ENCODE measurements at places on chromosomes 4 and X.

DNA sequence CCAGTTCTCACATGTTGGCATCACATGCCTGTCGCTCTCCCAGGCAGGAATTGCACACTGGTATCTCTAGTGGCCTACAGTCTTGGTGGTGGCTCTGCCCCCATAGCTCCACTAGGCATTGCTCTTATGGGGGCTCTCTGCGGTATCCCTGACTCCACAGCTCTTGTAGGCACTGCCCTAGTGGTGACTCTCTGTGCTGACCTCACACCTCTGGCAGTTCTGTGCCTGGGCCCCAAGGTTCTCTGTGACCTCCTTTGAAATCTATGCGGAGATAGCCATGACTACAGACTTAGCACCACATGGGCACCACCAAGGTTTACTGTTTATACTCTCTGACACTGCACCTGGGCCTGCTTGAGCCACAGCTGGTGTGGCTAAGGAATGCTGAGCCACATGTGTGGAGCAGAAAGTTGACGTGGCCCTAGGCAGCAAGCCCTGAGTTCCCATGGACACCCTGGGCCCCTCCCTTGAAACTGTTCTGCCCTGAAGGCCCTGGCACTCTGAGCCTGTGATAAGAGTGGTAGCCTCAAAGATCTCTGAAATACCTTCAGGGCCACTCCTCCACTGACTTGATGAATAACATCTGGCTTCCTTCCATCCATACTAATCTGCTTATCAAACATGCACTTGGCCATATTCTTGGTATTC, 8.0 kb downstream of the SLC9B1 start:
- DNase-seq, result no peak

GRCh38 chrX:21225643-21226042, 148.6 kb upstream of the CNKSR2 start:
- no peak for DNase-seq

- no peak for DNase-seq
These were observed 167.9 kb downstream of the SMIM20 start for GRCh38 chr4:26081795-26082498.

DNA sequence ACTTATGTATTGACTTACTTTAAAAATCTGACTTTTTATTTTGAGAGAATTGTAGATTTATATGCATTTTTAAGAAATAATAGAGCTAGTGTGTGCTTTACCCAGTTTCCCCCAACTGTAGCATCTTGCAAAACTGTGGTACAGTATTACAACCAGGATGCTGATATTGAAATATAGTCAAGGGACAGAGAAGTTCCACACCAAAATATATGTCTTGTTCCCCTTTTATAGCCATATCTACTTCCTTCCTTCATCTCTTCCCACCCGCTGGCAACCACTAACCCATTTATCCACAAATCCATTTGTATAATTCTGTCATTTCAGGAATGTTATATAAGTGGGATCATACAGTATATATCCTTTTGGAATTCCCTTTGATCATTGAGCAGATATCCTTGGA, 16.8 kb downstream of the KDM6A start:
- no peak for DNase-seq

DNA sequence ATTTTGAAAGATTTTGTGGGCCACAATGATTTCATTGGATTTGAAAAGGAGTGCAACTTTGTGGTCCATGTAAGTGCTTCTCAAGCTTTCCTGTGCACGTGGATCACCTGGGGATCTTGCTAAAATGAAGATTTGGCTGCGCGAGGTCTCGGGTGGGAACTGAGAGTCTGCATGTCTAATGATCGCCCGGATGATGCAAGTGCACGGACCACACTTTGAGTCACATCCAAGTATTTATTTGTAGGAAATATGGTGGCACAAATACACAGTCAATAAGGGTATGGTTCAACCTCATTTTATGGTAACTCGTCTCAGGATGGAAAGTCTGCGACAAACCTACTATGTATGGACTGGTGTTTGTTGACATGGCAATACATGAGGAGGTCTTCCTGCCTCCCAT, 899 bp downstream of the BMX start:
- DNase-seq, result no peak

DNA sequence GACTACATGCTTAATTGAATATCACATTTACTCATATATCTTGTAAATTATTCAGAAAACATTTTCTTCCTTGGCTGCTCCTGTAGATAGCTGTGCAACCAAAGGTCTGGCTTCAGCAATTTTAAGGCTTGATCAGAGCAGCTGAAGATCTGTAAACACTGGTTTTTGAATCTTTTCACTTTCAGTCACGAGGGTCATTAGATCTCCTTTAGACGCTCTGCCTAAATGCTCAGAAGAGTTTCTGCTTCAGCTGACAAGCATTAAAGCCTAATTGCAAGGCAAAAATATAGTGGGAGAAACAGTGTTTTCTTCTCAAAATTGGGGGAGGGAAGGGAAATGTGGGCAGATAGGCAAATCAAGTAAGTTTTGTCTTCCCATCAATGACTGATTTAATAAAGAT, 25.7 kb downstream of the TRPC5 start:
- DNase-seq, result no peak

All from stimulated activated CD8-positive, alpha-beta memory T cell treated with anti-CD3 and anti-CD28 coated beads, Interleukin-7, amount 100 ng/mL, for 1 hour (primary cell).